Effector CD8-positive, alpha-beta T cell (primary cell): ENCODE measurements at places on chromosomes 13 and 19.

DNA sequence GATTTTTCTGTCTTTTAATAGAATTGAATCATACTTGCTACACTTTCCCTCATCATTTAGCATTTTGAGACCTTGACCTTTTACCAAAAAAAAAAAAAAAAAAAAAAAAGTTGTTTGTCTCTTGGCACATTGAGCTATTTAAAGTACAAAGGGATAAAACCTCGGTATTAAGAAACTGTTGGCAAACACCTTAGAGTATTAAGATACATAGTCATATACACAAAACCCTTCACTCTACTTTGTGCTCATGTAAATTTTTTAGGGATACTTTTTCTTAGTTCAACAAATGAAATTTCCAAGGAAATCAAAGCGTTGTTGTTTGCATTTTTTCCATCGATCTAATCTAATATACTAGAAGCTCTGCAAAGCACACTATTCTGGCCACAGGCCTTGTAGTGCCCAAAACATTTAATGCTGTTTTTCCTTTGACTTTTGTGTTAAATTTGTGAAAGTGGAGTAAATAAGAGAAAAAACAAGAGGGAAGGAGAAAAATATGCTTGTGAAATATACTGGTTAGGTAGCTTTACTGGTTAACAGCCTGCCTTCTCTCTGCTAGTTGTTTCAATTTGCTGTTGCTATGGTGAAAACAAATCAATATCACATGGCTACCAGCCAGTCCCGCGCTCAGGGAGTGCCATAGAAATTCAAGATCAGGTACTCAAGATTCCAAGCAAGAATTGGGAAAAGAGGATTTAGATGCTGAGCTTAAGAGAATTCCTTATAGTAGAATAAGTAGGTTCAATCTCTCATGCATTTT lies 2.6 kb downstream of the MBNL2 start:
- DNase-seq = no peak

GRCh38 chr19:58511353-58512208 lies at the start of gene SLC27A5:
TSS of gene SLC27A5 (minus strand) at chr19:58511992. CDS start at chr19:58511955, 37 bp downstream.
- DNase-seq = no peak

DNA sequence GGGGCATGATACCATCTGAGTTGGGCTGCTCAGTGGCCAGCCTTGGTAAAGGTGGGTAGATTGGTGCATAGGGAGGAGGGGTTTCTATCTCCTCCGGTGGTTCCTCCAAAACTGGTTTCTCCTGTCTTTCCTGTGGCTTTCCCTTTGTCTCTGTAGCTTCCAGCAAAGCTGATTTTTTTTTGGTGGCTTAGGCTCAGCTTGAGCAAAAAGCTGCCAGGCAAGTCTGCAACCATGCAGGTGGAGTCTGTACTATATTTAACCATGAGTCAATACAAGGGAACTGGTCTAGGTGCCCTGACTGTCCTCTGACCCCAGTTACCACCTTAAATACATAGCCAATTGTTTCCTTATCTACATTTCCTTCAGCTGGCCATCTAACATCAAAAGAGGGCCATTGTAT lies 64.0 kb upstream of the ZNF681 start:
- no peak for DNase-seq

GRCh38 chr13:20566468-20566897 lies 474 bp upstream of the IFT88 start:
- DNase-seq = peak; percentile 21

GRCh38 chr19:14402332-14403144 lies 16.6 kb downstream of the DDX39A start:
- DNase-seq = no peak

- no peak for DNase-seq
Observed at GRCh38 chr19:51772977-51773376, 12.0 kb downstream of the FPR2 start.

DNA sequence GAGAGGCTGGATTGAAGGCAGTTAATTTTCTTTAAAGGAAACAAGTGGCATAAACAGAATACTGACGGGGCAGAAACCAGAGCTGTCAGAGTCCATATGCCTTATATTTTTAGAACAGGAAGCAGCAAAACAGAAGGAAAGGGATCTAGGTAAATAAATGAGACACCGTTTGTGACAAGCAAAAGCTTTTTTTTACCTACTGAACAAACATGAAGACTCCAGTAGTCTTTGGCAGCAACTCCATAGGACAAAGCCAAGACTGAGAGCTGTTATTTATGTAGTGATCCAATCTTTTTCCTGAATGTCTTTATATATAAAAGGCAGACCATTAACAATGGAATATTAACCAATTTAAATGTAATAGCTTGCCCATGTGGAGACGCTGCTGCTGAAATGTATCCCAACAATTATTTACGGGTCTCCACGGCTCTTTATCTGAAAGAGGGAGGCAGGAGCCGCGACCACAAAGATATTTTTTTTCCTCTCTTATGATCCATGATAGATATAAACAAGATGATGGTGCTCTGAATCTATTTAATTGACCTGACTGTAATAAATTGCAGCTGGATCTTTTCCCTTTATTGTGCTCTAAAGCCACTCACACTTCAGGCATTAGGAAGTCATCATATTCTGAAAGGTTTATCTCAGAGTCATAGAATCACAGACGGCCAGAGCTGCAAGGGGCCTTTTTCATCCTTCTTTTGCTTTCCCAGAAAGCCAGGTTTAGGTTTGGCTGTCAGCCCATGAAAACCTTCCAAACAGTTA lies 687.8 kb downstream of the EFNB2 start:
- no peak for DNase-seq

GRCh38 chr19:18160971-18161635 lies 8.1 kb downstream of the PIK3R2 start:
- peak; percentile 80 for DNase-seq

GRCh38 chr19:37334179-37335071 lies 36.5 kb upstream of the ZNF527 start:
- peak; percentile 87 for DNase-seq

DNA sequence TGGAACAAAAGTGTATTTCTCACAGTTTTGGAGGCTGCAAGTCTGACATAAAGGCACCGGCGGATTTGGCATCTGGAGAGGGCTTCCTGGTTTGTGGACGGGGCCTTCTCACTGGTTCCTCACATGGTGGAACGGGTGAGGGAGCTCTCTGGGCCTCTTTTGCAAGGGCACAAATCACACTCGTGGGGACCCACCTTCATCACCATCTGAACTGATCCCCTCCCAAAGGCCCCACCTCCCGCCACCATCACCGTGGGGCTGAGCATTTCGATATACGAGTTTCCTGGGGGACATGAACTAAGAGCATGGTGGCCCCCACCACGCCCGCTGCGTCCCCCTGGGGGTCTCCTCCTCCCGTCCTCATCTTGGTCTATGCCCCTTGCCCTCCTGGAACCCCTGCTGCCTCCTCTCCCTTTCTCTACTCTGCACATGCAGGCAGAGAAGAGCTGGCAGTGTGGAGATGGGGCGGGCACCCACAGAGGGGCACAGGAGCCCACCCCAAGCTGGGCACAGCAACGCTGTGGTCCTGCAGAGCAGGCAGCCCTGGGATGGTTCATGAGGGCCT lies 20.8 kb upstream of the SPACA7 start:
- no peak for DNase-seq

GRCh38 chr19:18223860-18224524 lies 2.2 kb downstream of the PDE4C start:
- no peak for DNase-seq

DNA sequence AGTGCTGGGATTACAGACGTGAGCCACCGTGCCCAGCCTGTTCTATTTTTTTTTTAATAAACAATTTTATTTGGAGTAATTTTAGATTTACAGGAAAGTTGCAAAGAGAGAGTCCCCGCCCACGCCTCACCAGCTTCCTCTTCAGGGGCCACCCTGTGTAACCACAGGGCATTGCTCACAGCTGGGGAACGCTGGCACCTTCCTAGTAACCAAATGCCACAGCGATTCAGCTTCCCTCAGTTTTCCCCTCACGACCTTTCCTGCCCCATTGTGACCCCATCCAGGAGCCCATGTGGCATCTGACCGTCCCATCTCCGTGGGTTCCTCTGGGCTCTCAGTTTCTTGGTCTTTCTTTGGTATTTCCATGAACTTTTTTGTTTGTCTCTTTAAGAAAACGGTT lies 83.9 kb downstream of the GNG7 start:
- DNase-seq = peak; percentile 35

DNA sequence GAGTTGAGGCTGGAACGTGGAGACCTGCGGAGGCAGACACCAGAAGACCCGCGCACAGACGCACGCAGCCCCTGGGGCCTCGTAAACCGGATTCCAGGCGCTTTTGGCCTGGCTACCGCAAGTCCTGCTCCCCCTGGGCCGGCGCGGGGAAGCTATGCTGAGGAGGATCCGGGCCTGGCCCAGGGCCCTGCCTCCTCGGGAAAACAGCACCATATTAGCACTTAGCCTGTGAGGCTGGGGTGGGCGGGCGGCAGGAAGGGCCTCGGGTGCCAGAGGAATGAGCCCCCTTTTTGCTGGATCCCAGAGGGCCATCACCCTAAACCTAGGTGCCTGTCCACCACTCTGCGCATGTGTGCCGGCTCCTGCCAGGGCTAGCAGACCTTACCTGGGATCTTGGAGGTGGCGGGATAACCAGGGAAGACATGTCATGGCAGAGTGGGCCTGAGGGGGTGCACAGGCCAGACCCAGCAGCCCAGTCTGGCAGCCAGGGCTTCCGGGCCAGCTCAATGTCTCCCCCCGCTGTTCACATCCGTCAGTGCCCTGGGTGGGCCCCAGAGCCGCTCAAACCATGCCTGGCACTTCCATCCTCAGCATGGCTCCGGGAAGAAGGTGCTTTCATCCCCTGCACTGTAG lies 7.3 kb downstream of the ELOF1 start:
- no peak for DNase-seq

DNA sequence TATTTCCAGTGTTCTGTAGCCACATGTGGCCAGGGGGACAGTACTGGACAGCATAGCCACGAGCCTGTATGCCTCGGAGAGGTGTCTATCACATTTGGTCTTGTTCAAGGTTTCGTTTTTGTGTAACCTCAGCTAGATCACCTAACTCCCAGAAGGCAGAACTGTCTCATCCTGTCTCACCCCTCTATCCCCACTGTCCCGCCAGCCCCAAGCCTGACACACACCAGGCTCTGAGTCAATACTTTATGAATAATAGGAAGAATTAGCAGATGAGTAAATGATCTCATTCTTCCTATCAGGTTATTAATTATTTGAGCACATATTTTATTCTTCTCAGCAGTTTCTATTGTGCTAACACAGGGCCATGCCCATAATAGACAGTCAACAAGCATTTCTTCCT lies 132.2 kb downstream of the NUFIP1 start:
- no peak for DNase-seq

- DNase-seq = no peak
Observed at GRCh38 chr13:106522112-106522705, 13.3 kb downstream of the EFNB2 start.
